ENCODE measurements at places on chromosomes 1 and 21.
A peak's percentile ranks its signal among the peaks of the same experiment; 100 is the strongest.

- DNase-seq = peak; percentile 59
Measured at GRCh38 chr1:114075546-114076242, 78.0 kb downstream of the SYT6 start.

GRCh38 chr21:34836933-34837505 lies 168.2 kb downstream of the CLIC6 start:
- no peak for DNase-seq

DNA sequence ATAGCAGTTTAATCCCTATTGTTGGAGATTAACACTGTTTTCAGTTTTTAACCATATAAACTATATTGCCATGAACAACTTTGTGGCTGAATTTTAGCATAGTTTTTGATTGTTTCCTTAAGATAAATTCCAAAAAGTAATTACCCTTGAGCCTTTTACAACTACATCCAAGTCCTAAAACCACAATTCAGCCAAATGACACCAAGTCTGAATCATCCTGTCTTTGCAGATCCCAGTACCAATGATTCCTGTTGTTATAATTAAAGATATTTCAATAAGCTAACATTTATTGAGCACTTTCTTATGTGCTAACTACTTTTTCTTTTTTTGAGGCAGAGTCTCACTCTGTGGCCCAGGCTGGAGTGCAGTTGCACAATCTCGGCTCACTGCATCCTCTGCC lies 35.6 kb downstream of the IL23R start:
- no peak for DNase-seq

GRCh38 chr1:94350350-94350924 lies 67.8 kb upstream of the ABCD3 start:
- no peak for DNase-seq

DNA sequence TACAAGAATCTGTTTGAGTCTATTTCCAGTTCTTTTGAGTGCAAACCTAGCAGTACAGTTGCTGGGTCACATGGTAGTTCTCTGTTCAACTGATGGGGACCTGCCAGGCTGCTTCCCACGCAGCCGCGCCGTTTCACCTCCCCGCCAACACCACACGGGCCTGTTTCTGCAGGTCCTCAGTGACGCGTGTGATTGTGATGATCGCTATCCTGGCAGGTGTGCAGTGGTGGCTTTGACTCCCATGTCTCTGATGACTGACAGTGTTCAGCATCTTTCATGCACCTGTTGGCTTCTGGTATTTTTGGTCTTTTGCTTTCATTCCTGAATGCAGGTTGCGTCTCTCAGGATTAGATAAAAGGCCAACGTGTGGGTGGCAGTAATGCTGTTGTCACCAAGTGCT lies 41.6 kb downstream of the FAAP20 start:
- no peak for DNase-seq

- DNase-seq = peak; percentile 6
Measured at GRCh38 chr1:204621396-204621795, 64.1 kb downstream of the LRRN2 start.

DNA sequence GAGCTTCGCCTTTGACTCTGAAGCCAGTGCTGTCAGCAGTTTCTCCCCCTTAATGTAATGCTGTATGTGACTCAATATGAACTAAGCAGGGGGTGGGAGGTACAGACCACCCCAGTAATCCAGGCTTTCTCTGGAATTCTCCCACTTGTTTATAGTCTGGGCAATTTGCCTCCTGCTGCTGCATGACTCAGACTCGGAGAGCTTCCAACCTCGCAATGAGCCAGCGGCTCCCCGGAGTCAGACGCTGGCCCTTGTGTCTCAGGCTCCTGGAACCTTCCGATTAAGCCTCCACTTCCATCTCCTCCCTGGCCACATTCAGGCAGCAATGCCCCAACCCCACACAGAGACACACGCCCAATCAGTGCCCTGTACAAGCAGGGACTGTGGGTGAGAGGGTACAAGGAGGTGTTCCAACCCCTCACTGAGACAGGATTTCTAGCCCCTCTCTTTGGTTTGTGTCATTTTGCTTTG lies 471.7 kb upstream of the VAMP3 start:
- DNase-seq = no peak

- DNase-seq = no peak
Measured at GRCh38 chr1:28002600-28002999, 42.8 kb downstream of the XKR8 start.

DNA sequence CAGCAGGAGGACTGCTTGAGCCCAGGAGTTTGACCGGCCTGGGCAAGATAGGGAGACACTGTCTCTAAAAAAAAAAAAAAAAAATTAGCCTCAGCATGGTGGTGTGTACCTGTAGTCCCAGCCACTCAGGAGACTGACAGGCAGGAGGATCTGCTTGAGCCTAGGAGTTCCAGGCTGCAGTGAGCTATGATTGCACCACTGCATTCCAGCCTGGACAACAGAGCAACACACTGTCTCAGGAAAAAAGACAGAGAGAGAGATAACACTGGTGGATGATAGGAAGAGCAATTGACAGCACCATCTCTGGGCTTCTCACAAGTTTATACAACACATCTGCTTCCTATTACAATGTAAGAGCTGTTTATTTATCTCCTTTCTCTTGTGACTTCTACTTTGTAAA lies 2.4 kb upstream of the RNU11 start:
- no peak for DNase-seq

DNA sequence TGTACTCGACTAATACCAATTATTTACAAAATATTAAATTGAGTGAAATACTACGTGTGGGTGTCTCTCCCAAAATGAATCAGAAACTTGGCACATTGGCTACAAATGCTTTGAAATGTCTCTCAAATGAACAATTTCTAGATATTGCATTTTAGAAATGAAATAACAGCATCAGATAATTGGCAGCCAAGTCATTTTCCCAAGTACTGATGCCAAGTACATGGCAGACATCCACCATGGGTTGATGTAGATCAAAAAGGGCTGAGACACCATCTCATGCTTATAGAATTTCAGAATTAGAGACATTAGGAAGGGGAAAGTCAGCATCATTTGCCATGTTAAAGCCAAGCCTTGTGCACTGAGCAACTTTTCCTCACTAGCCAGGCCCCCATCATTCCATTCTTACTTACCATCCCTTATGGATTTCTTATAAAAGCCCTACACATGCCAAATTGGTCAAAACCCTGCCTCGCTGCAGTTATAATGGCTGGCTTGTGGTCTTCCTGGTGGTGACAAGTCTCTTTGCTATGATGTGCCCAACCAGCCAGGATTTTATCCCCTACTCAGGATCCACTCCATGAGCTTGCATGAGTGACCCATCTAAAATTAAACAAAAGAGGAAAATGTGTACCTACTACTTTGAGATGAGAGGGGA lies 73.1 kb downstream of the GREM2 start:
- no peak for DNase-seq

- no peak for DNase-seq
Measured at GRCh38 chr1:81666586-81666985, 134.1 kb upstream of the ADGRL2 start.

GRCh38 chr1:14815175-14815877 lies 216.8 kb downstream of the KAZN start:
- no peak for DNase-seq

- DNase-seq = no peak
Measured at GRCh38 chr1:29789221-29789909, 553.0 kb downstream of the PTPRU start.

- DNase-seq = no peak
Measured at GRCh38 chr1:169090900-169091311, 15.6 kb upstream of the ATP1B1 start.

DNA sequence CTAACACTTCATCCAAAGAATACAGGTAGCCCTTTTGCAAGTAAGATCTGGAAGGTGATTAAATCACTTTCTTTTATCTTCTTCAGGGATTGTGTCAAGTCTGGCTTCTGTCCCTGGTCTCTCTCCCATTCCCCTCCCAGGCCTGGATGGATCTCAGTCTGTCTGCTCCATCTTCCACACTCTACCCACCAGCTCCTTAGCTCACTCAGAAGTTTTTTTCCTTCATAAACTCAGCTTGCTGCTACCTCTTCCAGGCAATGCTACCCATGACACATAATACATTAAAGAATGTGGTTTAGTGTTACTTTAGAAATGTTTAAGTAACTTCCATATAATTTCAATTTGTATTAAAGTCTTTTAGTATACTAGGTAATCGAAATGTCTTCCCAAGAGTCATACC lies 133.1 kb downstream of the AKT3 start:
- no peak for DNase-seq
